Esophagus squamous epithelium (tissue), 5 donors: ENCODE measurements at places on chromosomes 7 and 10.

GRCh38 chr7:13770305-13770704, 219.2 kb downstream of the ETV1 start:
- DNase-seq: no peak

DNA sequence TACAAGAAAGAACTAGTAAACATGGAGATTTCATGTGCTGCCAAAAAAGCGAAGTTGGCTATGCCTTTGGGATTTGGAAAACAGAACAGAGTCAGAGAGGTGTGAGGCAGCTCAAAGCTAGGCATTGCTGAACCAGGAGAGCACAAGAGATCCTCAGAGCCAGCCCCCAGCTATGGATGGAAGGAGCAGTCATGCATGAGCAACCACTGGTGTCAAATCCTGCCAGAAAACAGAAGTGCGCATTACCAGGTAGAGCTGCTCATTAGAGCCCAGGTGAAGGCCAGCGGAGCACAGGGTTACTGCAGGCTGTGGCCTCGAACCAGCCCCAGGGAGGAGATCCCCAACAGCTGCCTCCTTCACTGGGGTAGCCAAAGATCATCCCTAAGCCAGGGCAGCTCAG, 173.2 kb upstream of the KIAA1217 start:
- no peak for DNase-seq

- DNase-seq: no peak
These were observed 26.7 kb upstream of the CDCA7L start for GRCh38 chr7:21972397-21972784.

DNA sequence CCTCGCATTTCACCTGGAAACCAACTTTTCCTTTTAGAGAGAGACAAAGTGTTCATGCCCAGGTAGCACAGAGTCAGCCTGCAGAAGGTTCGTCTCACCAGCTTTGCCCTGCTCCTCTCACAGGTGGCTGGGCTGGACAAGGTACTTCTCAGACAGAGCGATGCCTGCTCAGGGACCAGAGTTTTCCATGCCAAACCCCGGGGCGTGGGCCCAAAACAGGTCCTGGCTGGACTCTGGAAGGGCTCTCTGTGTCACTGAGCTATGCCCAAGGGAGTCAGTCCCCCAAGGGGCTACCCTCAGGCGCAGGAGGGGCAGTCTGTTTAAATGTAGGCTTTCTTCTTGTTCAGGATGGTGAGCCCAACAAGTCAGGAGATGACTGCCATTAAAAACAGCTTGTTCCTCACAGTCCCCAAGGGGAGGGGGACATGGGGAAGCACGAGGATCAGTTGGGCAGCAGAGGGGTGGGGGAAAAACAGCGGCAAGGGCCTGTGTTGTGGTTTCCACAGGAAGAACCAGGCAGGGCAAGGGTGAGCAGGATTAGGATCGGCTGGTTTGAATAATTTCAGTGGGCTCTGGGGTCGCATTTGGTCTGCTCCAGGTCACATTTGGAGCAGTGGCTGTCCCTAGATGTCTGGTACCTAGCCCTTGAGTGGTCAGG, 55.5 kb upstream of the FIGNL1 start:
- no peak for DNase-seq

GRCh38 chr10:87816163-87816897, 1.7 kb downstream of the ATAD1 start:
- DNase-seq: no peak

- DNase-seq: no peak
These were observed at the start of gene HSPA12A for GRCh38 chr10:116742367-116743265. TSS of gene HSPA12A (minus strand) at chr10:116742566. CDS start at chr10:116742469, 97 bp downstream.

DNA sequence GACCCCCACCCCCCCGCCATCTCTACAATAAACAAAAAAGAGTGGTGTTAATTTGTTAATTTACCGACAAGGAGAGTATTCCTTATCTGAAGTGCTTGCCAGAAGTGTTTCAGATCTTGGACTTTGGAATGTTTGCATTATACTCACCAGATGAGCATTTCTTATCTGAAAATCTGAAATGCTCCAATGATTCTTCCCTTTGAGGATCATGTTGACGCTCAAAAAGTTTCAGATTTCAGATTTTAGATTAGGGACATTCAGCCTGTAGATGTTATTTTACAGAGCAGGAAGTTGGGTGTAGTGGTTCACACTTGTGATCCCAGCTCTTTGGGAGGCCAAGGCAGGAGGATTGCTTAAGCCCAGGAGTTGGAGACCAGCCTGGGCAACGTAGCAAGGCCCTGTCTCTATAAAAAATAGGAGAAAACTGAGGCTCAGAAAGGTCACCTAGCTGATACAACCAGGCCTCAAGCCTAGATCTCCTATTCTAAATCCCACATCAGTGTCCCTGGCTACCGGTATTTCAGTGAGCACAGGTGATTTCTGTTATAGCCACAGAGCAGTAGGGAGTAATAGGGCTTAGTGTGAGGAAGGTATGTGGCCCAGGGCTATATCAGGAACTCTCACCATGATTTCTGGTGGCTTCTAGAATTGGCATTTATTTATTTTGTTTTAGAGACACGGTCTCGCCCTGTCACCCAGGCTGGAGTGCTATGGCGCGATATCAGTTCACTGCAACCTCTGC, 35.4 kb downstream of the TMEM120A start:
- DNase-seq: no peak

- DNase-seq: no peak
These were observed 148.2 kb downstream of the KCND2 start for GRCh38 chr7:120421151-120421651.

DNA sequence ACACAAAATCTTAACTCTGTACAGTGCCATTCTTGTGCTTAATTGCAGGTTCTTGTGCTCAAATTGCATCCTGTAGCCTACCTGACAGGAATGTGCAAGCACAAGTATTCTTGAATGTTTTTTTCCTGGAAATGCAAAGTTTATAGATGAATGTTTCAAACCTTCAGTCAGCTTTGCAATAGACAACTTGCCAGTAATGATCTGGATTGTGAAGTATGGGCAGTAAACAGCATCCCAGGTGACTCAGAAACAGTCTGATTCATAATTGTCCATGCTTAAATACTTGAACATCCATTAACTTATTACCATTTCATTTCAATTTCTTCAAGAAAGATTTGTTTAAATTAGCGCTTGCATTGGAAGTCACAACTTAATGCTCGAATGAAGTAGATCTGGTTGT, 347.2 kb downstream of the SDK1 start:
- no peak for DNase-seq

- DNase-seq: no peak
These were observed 633.2 kb downstream of the TNS3 start for GRCh38 chr7:46948716-46949115.

DNA sequence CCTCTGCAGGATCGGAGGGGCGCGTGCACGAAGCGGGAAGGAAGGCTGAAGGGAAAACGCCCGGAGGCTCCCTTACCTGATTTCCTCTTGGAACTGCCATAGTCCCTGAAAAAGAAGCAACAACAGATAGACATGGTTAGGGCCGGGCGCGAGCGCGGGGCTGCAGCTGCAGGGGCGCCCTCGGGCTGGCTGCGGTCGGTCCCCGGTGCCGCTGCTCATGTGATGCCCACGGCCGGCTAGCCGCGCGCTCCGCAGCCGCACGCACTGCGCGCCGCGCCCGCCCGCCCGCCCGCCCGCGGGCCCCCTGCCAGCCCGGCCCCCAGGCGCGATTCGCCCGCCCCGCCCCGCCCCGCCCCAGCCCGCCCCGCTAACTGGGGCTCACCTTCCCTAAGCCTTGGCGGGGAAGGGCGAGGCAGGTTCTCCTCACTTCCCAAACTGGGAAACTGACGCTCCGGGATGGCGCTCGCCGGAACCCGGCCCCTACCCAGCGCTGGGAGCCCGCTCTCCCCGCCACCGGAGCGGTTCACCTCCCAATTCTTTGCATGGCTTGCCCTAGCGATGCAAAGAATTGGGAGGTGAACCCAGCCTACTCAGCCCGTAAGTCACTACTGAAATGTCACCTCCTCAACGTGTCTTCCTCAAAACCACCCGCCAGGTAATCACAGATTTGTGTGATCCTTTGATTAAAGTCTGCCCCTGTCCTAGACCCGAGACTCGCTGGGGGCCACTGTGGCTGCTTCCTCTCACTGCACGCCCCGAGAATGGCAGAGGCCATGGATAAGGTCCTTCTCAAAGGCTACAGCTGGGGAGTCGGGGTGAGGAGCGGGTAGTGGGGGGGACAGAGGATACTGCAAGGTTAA, 162.2 kb downstream of the SH3PXD2A start:
- DNase-seq: no peak

DNA sequence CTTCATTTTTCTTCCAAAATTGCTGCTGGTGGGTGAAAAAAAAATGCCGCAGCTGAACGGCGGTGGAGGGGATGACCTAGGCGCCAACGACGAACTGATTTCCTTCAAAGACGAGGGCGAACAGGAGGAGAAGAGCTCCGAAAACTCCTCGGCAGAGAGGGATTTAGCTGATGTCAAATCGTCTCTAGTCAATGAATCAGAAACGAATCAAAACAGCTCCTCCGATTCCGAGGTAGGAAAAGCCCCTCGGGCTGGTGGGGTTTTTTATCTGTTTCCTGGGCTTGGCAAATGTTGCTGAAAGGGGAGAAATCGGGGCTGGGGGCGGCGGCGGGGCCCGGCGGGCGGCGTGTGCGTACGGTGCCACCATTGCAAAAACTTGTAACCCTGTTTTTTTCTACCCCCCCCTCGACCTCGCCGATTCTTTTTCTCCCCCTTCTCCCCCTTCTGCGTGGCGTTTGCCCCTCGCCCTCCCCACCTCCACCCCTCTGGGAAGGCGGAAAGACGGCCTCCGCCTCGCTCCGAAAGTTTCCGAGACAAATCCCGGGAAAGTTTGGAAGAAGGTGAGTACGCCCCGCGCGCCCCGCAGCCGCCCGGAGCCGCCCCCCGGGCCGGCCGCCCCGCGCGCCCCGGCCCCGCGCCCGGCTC, 789 bp downstream of the TCF7L2 start:
- DNase-seq: no peak

GRCh38 chr10:34101001-34101400, 714.1 kb downstream of the PARD3 start:
- no peak for DNase-seq

GRCh38 chr7:81419731-81420130, 350.1 kb downstream of the HGF start:
- no peak for DNase-seq
